ENCODE measurements at places on chromosomes 6 and 20.

GRCh38 chr6:105907301-105907700 is 178.8 kb upstream of the PRDM1 start:
- no peak for DNase-seq

DNA sequence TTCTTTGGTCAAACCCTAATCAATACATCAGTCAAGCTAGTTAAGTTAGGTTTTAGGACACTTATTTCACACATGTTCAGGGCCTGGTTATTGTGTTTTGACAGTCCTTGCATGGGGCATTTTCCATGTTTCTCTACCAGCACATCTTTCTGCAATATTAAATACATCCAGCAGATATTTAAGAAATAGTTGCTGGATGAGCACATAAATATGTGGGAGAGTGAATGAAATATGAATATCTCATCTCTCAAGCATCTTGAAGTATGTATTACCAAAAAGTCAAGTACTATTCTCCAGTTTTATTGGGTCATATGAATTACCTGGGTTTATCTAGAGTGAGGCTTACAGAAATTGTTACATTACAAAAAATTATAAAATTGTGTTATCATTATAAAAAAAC is 621.9 kb upstream of the GJE1 start:
- DNase-seq = no peak

- DNase-seq = no peak
Measured at GRCh38 chr6:140058863-140059262, 684.4 kb upstream of the CITED2 start.

DNA sequence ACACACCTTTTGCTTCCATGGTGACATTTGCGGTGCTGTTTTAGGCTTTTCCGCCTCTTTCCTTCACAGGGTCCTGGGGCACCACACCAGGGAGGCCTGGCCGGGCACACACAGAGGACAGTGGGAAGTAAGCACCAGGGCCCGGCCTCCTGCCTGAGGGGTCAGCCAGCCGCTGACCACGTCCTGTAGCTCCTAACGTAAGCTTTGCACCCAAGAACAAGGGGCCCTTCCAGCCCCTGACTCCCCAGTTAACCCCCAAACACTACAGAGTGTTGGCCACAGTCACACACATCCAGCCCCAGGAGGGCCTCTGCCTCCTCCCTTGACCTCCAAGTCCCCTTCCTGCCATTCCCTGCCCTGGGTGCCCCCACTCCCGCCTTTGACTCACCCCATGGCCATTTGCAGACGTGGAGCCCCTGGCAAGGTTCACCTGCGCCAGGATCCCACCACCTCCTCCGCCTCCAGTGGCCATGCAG is 54.7 kb downstream of the YTHDF1 start:
- DNase-seq = no peak

DNA sequence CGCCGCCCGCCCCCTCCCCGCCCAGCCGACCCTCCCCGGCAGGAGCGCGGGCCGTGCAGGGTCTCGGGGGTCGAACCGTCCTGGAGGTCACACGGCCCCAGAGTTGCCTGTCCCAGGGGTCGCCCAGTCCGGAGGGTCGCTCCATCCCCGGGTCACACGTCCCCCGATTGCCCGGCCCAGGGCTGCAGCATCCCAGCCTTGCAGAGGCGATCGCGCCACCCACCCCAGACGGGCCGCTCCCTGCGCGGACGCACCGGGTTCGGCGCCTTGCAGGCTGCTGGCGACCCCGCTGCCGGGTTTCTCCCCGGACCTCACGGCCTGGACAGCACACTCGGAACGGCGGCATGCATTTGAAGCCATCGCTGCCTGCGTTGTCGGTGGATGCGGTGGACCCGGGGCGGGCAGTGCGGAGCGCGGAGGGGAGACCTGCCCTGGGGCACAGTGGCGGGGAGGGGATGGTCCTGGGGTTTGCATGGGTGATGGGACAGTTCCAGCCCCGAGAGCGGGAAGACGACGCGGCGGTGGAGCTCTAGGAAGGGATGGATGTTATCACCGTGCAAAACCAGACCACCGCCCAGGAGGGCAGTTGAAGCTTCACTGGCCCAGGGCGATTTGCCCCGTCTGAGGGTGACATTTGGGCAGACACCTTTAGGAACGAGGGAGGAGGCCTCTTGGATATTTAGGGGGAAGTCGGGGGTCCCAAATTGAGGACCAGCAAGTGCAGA is 22.7 kb upstream of the FRMD1 start:
- DNase-seq = no peak
